ENCODE measurements at places on chromosomes 3 and 15.
A peak's percentile ranks its signal among the peaks of the same experiment; 100 is the strongest.

GRCh38 chr3:177195242-177195991 is 1.9 kb downstream of the TBL1XR1 start:
- peak; percentile 62 for DNase-seq

DNA sequence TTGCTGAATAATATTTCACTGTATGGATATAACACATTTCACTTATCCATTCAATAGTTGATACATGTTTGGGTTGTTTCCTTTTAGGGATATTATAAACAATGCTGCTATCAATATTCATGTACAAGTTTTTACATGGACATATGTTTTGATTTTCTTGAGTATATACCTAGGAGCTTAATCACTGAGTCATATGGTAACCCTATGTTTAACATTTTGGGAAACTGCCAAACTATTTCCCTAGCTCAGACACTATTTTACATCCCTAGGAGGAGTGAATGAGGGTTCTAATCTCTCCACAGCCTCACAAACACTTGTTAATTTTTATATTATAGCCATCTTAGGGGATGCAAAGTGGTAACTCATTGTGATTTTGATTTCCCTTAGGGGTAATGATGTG is 66.0 kb downstream of the GPR156 start:
- DNase-seq: no peak

- DNase-seq: no peak
Measured at GRCh38 chr3:36411587-36411986, 31.3 kb downstream of the STAC start.

GRCh38 chr15:80182611-80183261 is 29.9 kb downstream of the FAH start:
- no peak for DNase-seq

- no peak for DNase-seq
Measured at GRCh38 chr15:35669021-35669420, 123.1 kb upstream of the DPH6 start.

- DNase-seq: no peak
Measured at GRCh38 chr3:126421573-126422119, 26.9 kb downstream of the CFAP100 start.

DNA sequence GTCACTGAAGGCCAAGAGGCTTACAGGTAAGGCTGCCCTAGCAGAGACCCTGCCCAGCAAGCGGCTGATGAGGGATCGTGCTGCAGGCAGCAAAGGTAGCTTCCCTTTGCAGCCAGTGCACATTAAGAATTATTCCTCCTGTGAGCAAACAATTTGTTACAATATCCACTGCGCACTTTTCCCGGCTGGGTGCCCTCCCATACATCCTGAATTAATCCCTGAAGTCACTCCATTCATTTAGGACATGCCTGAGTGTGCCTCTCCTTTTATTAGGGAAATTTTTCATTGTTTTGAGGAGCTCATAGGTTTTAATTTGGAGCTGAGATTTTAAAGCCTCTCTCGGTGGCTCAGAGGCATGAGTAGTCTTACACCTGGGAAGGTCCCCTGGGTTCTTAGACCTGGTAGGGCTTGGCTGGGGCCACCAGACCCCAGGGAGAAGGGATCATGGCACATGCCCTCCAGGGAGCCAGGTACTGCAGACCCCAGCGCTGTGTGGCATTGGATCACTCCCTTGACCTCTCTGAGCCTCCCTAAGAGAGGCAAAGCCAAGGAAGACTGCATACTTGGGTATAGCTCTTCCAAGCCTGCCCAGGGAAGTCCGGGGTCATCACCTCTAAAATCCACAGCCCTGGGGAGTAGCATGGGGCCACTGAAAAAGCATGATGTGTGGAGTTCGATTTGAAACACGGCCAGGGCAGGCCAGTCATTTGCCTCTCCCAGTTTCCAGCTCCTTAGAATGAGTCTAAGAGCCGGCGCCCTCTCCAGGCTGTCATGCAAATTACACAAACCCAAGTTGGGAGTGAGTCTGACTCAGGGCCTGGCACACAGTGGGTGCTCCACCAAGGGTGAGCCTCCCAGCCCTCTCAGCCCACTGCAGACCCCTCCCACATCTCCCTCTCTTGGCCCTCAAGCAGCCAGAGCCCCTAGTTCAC is 151.9 kb upstream of the LINGO1 start:
- DNase-seq: peak; percentile 12

DNA sequence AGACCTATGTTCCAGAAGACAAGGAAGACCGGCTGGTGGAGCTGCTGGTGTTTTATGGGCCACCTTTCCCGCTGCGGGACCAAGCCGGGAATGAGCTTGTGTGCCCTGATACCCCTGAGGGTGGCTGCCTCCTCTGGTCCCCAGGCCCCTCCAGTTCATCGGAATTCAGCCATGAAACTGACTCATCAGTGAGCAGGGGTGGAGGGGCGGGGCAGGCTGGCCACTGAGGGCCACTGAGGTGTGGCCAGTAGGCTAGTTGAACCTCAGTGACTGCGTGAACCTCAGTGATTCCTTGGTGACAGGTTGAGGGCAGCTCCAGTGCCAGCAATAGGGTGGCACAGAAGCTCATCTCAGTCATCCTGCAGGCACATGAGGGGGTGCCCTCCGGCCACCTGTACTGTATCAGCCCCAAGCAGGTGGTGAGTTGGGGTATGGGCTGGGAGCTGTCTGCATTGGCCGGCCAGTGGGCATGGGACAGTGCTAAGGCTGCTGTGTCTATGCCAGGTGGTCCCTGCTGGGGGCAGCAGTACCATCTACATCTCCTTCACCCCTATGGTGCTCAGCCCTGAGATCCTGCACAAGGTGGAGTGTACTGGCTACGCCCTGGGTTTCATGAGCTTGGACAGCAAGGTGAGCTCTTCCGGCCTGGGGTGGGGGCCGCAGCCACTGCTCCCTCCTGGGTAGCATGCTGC is 20.3 kb downstream of the ACAA1 start:
- DNase-seq: no peak

DNA sequence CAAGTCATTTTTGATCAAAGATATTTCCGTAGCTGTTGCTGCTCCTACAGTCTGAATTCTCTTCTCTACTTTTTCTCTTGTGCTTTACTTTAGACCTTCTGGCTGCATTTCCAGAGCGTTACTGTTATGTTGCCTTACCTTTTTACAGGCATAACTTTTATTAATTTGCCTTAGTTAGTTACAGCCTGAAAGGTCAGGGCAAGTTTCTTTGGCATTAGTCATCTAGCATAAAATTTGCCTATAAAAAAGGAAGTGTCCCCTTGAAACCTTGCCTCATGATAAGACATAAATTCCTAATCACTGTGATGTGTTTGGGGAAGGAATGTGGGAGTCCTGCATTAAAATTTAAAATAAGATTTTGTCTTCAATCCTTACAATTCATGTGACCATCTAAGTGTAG is 618.5 kb downstream of the NR2F2 start:
- no peak for DNase-seq

GRCh38 chr3:50336452-50337174 is 4.0 kb downstream of the RASSF1 start:
- peak; percentile 40 for DNase-seq

- DNase-seq: peak; percentile 32
Measured at GRCh38 chr15:44194323-44195150, 534 bp downstream of the FRMD5 start.

DNA sequence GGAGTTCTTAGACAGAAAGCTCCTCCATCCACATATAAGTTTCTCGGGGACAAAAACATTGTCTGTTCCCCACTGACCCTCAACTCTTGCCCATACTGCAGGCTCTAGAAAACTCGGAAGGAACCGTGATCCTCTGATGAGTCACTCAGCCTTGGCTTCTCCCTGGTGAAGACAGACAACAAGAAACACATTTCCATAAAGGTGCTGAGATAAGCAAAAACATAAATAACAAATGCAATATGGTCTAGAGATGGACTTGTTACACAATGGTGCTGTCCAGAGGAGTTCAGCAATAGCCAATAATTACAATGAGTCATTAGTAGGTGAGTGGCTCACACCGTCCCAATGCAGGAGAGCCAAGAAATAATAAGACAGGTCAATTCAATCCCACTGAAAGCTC is 43.7 kb downstream of the MAGI1 start:
- peak; percentile 73 for DNase-seq
